ENCODE measurements at places on chromosomes 1 and 21. TPM values are rescaled to one million over a fixed set of nuclear protein-coding genes. Genes with fewer than 3 reads are reported as not detected.

DNA sequence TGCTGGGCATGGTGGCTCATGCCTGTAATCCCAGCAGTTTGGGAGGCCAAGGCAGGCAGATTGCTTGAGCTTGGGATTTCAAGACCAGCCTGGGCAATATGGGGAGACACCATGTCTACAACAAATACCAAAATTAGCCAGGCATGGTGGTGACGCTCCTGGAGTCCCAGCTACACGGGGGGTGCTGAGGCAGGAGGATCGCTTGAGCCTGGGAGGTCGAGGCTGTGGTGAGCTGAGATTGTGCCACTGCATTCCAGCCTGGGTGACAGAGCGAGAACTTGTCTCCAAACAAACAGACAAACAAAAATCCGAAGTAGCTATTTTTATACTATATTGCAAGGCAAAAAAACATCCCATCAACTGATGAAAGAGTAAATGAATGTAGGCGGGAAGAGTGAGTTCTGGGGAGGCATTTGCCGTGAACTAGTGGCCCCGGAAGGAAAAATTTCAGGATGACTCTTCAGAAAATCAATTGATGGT lies 40.6 kb downstream of the NCMAP start:
- no peak for ATAC-seq

DNA sequence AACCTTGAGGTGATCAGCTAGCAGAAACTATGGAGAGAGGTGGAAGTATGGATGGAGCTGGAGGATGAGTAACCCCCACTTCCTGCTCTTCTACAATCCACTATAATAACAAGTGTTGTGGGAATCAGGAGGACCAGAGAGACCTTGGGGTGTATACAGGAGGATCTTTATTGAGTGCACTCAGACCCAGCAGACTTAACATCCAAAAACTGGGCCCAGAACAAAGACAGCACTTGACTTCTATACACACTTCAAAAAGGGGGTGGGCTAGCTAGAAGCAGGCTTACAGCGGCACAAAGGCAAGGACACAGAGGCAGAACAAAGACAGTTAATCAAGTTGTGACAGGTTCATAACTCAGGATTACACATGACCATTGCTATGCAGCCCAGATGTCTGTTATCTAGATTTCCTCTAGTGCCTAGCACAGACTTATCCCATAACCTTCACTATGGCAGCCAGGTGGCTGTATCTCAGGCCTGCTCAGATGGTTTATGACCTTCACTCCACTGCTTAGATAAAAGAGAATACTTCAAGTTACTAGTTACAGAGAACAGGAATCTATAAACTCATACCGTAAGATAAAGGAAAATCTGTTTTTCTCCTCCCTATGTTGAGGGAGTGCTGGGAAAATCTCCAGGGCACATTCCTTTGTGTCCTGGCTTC lies 36.1 kb upstream of the PADI2 start:
- no peak for ATAC-seq

DNA sequence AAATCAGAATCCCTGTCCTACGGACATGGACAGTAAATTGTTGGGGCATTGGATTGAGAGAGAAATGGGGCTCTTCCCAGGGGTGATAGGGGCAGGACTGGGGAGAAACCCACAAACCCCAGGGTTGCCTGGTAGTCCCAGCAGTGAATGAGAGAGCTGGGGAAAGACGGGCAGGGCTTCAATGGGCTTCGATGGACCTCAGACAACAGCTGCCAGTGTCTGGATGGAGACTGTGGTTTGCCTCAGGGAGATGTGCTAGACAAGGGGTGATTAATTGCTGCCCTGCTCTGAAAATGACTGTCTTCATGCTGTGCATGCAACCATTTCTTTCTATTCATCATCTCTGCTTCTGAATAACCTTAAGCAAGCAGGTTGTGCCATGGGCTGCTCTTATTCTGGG lies 7.4 kb downstream of the GPR25 start:
- peak; percentile 82 for ATAC-seq

DNA sequence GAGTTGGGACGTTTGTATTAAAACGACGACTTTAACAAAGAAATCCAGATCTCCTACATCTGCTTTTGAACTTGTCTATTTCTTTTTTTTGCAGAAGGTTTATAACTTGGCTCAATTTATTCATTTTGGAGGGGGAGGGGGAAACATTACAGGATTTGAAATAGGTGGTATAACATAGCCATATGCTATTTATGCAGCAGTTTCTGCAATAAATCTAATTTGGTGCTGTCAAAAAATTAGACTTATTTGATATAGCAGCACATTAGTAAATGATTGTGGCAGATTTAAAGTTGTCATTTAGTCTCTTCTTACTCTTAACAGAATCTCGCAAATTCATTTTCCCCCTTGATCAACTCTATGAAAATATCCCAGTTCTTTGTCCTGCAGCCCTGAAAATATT lies 138.2 kb downstream of the SDCCAG8 start:
- ATAC-seq: no peak

The LIPI gene
- total RNA-seq: not detected

DNA sequence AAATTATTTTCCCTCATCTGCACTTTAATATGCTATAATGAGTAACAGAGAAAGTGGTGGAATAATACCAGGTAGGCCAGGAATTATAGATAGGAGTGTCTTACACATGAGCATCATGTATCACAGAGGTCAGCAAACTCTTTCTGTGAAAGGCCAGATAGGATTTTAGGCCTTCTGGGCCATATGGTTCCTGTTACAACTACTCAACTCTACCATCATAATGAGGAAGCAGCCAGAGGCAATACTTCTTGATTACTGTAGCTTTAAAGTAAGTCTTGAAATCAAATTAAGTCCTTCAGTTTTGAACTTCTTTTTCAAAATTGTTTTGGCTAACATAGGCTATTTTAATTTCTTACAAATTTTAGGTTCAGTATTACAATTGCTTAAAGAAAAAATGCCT lies 32.1 kb upstream of the IGSF3 start:
- no peak for ATAC-seq

- ATAC-seq: no peak
Observed at GRCh38 chr1:100719490-100719889, at the start of gene VCAM1. VCAM1 (plus strand) TSS chr1:100719742; CDS start chr1:100719861, 119 bp downstream.

The OR2G6 gene
- total RNA-seq: not detected

The CRTC2 gene
- 84.9 TPM for total RNA-seq

The SLC16A1 gene
- total RNA-seq: 65.5 TPM

GRCh38 chr1:119367432-119368124 lies 1.0 kb upstream of the HAO2 start:
- no peak for ATAC-seq

DNA sequence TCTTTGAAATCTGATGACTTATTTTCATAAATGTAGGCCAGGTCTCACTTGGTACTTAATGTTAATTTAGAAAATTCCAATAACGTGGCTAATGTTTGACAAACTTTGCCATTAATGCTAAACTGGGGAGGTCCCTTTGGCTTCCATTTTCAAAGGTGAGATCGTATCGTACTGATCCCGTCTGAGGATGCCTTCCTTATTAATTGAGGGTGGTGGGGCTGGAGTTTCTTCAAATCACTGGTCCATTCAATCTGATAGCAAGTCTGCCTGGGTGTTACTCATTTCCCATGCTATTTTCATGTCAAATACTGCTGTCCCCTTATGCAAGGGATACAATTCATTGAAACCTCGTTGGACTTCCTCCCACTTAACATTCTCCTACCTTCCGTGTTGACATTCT lies 327.1 kb downstream of the DISC1 start:
- ATAC-seq: no peak

The OR10J4 gene
- total RNA-seq: not detected

The HSF2BP gene
- 1.0 TPM for total RNA-seq

DNA sequence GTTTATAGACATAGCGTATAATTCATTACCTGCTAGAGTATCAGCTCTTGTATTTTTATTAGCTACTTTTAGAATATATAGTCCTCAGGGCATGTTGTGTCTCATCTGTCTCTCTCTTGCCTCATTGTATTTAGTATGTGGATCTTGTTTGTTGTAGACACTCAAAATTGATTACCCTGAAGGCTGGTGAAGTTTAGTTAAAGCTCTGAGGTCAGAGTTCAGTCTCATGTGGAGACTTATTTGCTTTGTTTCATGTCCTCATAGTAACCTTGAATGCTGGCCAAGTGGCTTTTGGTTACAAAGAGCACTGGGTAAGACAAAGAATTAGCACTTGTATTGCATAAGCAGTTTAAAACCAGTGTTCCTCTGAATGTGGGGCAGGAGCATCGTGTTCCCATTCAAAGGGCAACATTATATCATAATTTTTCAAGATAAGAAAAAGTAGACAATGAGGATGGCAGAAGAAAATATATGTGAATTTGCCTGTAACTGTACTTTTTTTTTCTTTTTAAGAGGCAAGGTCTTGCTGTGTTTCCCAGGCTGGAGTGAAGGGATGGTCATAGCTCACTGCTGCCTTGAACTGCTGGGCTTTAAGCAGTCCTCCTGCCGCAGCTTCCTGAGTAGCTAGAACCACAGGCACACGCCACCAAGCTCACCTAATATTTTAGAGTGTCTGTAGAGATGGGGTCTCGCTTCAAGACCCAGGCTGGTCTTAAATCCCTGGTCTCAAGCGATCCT lies 17.4 kb downstream of the CNST start:
- ATAC-seq: no peak

GRCh38 chr21:44944596-44944995 lies 4.8 kb downstream of the SLX9 start:
- no peak for ATAC-seq

- ATAC-seq: no peak
Observed at GRCh38 chr1:96730574-96731298, 9.2 kb downstream of the PTBP2 start.

The WDR4 gene
- 20.1 TPM for total RNA-seq

DNA sequence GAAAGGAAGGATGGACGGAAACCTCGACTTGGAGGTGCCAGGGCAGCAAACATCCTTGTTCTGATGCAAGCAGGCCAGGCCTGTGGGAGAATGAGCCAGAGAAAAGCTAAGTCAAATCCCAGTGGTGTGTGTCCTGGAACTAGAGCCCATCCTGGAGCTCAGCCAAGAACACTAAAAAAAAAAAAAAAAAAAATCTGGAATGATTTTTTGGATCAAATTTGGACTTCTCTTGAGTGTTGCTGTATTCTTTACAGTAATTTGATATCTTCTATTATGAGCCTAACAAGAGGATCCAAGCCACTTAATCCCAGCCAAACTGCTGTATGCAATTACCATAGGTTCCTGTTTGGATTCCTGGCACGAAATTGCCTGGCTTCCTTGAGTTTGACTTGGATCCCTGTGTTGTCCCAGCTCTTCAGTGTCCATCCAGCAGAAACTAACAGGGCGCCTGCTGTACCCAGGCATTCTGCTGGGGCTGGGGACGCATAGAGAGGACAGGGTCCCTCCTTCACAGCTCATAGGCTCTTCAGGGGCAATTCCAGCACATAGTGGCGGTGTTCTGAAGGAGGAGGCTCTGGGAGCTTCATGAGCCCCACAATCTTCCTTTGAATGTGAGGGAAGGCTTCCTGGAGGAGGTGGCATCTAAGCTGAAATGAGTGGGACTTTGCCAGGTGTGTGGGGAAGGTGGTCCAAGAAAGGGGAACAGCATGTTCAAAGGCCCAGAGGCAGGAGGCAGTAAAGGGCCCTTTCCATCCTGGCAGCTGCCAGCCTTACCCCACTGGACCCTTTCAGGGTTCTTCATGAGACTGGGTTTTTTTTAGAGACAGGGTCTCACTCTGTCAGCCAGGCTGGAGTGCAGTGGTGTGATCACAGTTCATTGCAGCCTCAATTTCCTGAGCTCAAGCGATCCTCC lies 24.7 kb downstream of the EPHX1 start:
- no peak for ATAC-seq

DNA sequence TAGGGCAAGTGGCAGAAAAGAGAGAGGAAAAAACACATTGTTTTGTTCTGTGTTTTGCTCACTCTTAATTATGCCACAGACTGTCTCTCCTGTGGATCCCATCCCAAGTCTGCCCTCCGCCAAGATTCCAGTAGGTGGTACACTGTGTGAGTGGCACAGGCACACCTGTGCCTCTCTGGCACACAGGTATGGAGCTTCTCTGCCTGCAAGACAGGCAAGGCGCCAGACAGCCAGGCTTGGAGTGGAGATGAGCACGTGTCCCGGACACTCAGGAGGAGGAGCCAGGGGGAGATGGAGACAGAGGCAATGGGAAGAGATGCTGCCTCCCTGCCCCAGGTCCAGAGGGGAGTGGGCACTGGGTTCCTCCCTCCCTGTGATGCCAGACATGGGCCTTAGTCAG lies 6.5 kb upstream of the GRIK3 start:
- no peak for ATAC-seq

- no peak for ATAC-seq
Observed at GRCh38 chr1:77412820-77413530, 131.2 kb downstream of the AK5 start.

The C1QB gene
- total RNA-seq: not detected

DNA sequence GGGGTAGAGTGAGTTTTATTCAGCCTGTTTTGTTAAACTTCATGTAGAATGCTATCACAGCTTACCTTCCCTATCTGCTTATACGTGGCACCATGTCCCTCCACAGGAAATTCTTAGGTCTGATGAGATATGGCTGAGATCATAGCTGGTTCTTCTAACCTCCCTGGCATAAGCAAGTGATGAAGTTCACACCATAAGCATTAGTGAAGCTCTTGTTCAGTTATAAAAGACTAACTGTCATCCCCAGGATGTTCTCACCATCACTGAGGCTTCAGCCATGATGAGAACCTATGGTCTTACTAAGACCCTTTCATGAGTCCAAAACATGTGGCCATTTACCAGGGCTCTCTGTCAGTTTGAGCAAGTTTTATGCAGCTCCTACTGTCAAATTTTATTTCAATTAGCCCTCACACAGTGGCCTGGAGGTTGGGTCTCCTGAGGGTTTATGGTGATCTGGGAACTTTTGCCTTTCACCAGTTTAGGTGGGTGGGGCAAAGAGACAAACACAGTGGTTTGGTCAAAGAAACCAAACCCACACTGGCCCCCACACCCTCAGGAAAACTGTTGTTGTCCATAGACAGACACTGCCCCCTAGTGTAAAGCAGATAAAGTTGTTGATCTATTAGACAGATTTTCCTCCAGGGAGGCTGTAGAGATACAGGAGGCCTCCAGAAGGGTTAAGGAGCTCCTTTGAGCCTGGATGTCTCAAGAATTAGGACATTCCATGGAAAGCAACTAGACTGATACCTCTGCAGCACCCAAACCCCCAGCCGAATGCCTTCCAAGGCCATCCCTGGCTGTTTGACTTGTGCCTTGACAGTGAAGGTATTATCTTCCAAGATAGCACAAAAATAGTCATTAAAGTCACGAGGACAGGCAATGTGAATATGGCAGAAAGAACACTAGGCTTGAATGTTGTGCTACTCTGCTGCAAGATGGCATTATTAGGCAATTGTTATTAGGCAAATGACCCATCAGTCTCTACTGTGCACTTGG lies 5.0 kb downstream of the SLC22A15 start:
- ATAC-seq: peak; percentile 39
